ENCODE measurements at places on chromosomes 1 and 21.

DNA sequence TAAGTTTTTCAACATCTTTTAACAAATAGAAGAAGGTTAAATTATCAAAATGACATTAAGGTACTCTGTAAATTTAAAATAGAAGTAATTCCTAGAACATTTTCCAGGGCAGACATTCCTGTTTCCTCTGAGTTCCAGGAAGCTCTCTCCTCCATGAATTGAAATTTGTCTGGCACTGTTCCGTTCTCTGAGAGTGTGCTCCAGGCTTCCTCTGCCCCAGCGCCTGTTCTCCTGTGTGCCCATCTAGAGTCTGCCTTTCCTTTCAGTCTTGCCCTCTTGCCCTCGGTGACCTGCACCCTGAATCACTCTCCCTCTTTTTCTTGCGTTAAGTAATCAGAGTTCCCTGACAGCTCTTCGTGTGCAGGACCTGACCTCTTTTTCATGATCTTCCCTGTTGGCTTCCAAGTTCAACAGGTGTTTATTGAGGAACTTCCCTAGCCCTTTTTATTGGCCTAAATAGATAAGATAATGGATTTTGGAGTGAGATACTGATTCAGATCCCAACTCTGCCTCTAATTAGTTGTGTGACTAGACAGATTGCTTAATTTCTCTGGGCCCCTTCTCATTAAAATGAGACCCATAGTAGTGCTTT, 77.1 kb downstream of the MTR start:
- no peak for DNase-seq

GRCh38 chr1:167533851-167534300, 15.5 kb upstream of the CD247 start:
- no peak for DNase-seq

DNA sequence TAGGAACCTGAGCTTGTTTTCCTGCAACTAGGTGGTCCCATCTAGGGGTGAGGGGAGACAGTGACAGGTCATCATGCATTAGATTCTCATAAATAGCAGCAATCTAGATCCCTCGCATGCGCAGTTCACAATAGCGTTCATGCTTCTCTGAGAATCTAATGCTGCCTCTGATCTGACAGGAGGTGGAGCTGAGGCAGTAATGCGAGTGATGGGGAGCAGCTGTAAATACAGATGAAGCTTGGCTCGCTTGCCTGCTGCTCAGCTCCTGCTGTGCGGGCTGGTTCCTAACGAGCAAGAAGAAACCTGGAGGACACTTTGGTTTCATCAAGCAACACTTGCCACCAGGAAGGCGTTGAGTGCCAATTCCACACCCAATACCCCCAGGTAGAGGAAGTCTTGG, 95.1 kb upstream of the OLIG2 start:
- no peak for DNase-seq

DNA sequence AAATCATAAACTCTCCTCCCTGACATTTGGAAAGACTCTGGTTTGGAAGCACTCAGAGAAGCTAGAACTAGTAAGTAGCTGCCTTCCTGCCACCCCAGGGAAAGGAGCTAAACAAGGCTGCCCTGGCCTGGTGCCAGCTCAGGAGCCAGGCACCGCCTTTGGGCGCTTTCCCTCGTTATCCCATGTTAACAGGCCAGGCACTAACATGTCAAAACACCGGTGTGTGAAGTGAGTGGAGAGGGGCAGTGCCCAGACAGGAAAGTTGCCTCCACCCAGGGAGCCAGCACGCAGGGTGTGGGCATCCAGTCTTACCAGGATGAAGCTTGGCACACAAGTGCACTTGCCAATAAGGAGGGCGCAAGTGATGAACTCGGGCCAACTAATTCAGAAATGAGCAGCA, 346.8 kb downstream of the RRAGC start:
- DNase-seq = no peak

DNA sequence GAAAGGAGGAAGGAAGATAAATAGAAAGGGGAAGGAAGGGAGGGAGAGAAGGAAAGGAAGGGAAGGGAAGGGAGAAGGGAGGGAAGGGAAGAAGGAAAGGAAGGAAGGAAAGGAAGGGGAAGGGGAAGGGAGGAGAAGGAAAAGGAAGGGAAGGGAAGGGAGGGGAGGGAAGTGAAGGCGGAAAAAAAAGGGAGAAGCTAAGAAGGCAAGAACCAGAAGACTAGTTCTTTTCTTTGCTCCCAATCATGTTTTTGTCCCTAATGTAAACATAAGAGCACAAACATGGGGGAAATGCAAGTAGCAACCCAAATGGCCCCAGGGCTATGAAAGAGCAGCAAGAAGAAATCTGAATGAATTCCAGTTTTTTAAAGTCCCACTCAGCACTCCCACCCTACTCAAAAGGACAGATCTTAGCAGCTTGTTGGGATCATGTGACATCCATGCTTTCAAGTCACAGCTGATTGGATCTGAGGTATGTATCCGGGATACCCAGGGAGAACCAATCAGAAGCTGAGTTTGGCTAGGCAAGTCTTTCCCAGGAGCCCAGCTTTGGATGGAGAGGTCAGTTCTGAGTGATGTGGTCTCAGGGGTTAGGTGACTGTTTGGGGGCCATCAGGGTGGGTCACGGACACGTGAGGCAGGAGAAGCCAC, 24.2 kb upstream of the FHAD1 start:
- no peak for DNase-seq

- DNase-seq = no peak
Observed at GRCh38 chr1:5936126-5936525, 56.1 kb downstream of the NPHP4 start.

DNA sequence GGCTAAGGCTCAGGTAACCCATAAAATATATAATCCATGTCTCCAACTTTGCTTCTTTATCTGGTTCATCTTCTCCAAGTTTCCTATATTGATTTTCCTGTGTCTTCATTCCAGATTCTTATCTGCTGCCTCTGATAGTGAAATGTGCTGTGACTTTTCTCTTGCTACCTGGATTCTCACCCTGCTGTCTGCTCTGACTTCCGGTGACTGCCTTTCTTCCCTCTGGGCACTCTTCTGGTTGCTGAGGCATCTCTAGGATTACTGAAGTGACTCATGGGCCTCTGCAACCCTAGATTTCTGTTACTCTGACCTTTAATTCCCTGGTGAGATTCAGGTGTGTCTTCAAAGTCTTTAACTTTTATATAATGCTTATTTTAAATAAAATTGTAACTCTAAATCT, 46.9 kb downstream of the GIPC2 start:
- no peak for DNase-seq

- no peak for DNase-seq
Observed at GRCh38 chr1:6899621-6900020, 114.4 kb downstream of the CAMTA1 start.

- DNase-seq = no peak
Observed at GRCh38 chr1:937521-937920, 13.8 kb downstream of the SAMD11 start.

DNA sequence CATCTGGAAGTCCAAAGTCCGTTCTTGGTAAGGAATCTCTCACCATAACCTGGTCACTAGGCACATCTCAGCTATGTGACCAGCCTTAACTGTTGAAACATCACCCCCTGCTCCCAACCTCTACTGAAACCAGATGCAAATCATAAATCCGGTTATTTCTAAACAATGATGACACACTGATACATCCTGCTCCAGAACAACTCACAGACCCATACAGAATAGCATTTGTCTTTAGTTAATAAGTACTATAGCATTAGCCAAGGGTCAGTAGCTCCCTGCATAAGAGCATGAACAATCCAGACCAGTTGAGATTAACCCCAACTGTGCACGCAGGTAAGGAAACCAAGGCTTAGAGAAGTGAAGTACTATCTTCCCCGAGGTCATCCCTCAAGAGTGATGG, 38.0 kb upstream of the KCTD3 start:
- no peak for DNase-seq
